ENCODE measurements at places on chromosomes 16 and 17.

DNA sequence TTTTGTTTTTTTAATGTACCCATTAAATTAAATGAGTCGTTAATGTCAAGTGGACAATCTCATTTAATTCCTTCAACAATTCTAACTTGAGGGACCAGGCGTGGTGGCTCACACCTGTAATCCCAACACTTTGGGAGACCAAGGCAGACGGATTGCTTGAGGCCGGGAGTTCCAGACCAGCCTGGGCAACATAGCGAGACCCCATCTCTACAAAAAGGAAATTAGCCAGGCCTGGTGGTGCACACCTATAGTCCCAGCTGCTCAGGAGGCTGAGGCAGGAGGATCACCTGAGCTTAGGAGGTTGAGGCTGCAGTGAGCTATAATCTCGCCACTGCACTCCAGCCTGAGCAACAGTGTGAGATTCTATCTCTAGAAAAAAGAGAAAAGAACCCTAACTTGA is 20.7 kb upstream of the GSG1L start:
- ATAC-seq: no peak

DNA sequence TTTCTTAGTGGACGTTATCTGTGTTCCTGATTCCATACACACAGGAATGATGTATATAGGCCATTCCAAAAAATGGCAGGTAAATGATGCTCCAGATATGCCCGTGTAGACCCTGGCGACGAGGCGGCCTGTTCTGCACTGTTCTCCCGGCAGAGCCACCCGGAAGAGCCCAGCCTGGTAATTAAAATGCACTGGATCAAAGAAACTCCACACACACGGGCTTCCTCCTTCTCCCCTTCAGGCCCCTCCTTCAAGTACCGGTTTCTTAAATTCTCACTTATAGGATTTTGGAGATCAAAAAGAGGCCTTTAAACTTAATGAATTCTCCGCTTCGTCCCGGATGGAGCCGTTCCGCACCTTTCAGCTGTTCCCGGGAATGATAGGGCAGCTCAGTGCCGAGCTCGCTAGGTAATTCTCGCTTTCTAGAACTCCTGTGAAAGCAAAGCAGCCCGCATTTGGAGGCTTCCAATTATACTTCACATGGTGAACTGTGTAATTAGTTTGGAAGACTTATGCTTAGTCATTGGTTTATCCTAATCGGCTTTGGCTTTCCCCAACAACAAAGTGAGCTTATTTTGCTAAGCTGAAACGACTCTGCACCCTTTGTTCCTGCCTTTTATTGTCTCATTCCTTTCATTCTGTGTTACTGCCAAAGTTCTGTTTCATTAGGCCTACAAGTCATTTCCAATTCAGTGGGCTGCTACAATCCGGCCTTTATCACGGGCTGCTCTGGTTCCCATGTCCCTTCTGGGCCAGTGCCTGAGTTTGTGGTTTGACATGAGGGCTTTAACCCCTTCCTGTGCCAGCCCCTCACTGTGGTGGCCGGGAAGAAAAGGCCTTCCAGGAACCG is 150.0 kb downstream of the MSI2 start:
- no peak for ATAC-seq

DNA sequence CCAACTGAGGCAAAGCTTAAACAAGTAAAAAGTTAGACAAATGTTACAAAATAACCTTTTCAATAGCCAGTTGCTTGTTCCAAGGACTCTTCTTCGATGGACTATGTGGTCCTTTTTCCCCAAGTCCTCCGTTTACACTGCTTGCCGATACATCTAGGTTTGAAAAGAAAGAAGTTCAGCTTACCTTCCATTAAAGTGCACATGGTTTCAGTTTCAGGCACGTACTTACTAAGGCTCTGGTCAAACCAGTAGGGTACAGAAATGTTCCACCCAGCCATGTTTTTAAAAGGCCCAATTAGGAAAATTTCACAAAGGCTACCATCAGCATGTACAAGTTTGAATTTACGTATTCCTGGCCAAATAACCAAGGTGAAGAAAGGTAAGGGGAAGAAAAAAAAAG is 2.1 kb downstream of the SRSF2 start:
- ATAC-seq: no peak

DNA sequence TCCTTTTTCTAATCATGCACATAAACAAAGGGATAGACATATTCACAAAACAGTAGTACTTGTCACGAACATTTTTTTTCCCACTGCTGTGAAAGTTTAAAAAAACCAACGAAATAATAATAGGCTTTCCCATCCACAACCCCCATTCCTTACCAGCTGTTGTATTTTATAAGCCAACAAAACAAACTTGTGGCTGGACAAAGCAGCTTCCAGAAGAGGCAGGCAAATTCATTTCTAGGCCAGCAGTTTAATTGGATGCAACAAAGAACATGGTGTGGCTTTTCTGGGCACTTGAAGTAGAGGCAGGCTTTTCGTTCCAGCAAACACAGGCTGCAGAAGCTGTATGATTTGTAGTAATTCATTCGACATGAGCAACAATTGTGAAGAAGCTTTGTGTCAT is 56.0 kb upstream of the FAM20A start:
- ATAC-seq: no peak

DNA sequence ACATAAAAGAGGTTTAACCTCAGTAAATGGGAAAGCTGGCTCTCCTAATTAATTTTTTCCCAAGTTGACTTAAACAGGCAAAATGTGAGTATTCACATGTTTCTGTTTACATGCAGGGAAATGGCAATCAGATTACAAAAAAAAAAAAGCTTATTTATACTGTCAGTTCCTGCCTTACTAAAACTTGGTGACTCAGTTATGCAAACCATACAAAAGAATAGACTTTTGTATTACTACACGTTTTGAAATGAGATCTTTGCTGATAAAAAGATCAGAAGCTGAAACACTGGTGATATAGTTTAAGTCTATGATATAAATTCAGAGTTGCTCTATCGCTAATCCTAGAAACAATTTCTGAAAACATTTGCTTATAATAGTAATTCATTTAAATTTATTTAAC is 9.4 kb upstream of the KCNJ2 start:
- ATAC-seq: no peak

DNA sequence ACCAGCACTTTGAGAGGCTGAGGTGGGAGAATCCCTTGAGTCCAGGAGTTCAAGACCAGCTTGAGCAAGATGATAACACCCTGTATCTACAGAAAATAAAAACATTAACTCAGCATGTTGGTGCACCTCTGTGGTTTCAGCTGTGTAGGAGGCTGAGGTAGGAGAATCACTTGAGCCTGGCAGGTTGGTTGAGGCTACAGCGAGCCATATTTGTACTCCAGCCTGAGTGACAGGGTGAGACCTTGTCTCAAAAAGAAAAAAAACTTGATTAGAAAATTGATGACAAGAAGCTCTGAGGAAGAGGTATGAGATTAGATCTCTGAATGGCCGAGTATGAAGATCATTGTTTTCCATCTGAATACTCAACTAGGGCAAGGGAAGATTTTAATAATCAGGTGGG is 31.0 kb downstream of the SCPEP1 start:
- ATAC-seq: no peak

DNA sequence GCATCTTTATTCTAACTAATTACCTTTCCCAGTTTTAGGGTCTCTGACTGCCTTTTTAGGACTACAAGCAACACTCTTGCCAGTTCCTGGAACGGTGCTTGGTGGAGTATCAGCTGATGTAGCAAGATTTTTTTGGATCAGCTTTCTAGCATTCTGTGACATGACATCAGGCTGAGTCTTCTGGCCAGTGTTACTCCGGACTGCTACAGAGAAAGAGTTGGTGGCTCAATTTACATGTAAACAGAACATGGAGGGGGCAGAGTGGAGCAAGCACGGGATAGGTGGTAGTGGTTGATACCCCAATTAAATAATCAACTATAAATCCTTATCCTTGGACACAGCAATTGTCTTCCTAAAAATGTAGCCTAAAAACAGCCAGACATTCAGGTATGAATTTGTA is 10.6 kb upstream of the ARL6IP1 start:
- ATAC-seq: no peak

DNA sequence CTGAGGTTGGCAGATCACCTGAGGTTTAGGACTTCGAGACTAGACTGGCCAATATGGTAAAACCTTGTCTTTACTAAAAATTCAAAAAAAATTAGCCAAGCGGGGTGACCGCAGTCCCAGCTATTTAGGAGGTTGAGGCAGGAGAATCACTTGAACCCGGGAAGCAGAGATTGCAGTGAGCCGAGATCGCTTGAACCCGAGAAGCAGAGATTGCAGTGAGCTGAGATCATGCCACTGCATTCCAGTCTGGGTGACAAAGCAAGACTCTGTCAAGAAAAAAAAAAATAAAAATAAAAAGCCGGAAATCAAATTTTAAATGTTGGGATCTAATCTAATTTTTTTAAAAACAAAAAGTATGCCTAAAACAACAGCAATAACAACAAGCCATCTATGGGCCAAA is 56.3 kb downstream of the ABCC1 start:
- no peak for ATAC-seq

- ATAC-seq: peak; percentile 85
Measured at GRCh38 chr16:79076047-79076767, 524.3 kb downstream of the MAF start.

- peak; percentile 88 for ATAC-seq
Measured at GRCh38 chr17:74972107-74972972, at the start of gene HID1. Gene HID1 (minus strand): TSS chr17:74972759. CDS start chr17:74972656, 103 bp downstream.

GRCh38 chr16:8594149-8594666 is 3.9 kb upstream of the TMEM114 start:
- no peak for ATAC-seq

DNA sequence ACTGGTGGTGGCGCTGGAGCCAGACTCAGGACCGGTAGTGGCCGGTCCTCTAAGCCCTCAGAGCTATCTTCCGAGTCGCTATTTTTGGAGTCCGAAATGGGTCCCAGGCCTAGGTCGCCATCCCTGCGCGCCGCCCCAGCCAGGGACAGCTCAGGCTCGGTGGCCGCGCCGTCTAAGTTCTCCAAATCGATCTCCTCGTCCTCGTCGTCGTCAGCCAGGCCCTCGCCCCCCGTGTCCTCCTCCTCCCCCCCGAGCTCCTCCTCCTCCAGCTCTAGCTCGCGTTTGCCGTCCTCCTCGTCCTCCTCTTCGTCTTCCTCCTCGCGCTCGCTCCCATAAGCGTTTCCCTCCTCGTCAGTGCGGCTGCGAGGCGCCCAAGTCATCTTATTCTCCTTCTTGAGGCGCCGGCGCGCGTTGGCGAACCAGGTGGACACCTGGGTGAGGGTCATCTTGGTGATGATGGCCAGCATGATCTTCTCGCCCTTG is 1.6 kb downstream of the IRX3 start:
- no peak for ATAC-seq

- no peak for ATAC-seq
Measured at GRCh38 chr16:10517868-10518267, 62.5 kb downstream of the EMP2 start.

DNA sequence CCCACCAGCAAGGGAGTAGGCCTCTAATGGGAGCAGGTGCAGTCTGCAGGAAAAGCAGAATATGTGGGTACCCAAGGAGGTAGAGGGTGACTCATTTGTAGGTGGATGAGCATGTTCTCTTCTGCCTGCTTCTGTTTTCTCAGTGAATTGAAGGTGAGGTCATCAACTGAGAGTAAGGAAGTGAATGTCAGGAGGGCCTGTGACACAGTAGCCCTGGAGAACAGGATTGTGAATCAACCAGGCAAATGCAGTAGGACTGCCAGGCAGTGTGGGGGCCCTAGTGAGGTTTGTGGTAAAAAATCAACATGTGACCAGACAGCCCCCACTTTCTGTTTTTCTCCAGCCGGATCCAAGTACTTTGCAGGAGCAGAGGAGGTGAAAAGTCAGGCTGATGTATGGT is 150.5 kb upstream of the SOX9 start:
- no peak for ATAC-seq

GRCh38 chr17:73478768-73479424 is 165.3 kb downstream of the SDK2 start:
- no peak for ATAC-seq

DNA sequence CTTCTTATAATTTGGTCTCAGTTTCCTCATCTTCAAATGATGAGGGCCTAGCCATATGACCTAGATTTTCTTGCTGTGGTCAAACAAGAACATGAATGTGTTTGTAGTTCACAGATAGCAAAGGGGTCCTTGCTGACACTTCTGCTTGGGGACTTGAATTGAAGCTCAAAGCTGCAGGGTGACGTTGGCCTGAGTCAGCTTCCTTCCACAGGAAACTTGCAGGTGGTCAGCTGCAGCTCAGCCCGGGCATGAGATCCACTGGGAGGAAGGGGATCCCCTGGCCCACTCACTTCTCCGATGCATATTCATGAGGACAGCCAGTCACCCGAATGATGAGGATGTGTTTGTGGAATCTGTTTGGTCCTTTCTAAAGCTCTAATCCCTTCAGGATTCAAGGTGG is 42.6 kb upstream of the AXIN2 start:
- no peak for ATAC-seq

- ATAC-seq: peak; percentile 53
Measured at GRCh38 chr17:77449908-77450741, 309.4 kb downstream of the SEC14L1 start.

Measured in activated CD4-positive, CD25-positive, alpha-beta regulatory T cell treated with anti-CD3 and anti-CD28 coated beads, Interleukin-2, amount 50 U/mL, for 24 hours (primary cell).